Stomach (tissue), 19 donors: ENCODE measurements at places on chromosomes 5 and 9. TPM values are rescaled to one million over a fixed set of nuclear protein-coding genes. Genes with fewer than 3 reads are reported as not detected.

DNA sequence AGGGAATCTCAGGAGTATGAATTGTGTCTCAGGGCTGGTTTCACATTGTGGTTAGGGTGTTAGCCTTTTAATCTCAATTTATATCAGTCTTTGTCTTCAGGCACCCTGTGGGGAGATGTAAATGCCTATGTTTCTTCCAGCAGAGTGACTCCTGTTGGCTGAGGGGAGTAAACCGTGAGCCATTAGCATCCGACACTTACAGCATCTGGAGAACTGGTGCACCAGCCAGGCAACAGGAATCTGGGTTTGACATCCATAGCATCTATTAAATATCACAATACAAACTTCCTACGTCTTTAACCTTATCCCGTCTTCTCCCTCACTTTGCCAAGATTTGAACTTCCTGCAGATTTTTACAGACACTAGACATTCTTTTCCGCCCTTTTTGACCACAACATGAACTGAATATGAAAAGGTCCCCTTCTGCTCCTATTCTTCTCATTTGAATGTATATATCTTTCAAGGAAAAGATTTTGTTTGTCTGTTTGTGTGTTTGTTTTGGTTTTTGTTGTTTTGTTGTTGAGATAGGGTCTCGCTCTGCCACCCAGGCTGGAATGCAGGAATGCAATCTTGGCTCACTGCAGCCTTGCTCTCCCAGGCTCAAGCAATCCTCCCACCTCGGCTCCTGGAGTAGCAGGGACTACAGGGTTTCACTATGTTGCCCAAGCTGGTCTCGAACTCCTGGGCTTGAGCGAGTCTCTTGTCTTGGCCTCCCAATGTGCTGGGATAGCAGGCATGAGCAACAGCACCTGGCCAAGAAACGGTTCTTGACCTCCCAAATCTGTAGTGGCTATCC, 626.2 kb downstream of the TLR4 start:
- DNase-seq, result no peak

- DNase-seq, result no peak
These were observed 337.7 kb downstream of the CDK5RAP2 start for GRCh38 chr9:120242116-120242811.

GRCh38 chr9:131500939-131501541, 1.7 kb upstream of the POMT1 start:
- no peak for DNase-seq

ADAMTSL1 gene
- total RNA-seq, result 98.8 TPM

- no peak for DNase-seq
These were observed 2200.4 kb upstream of the C9orf72 start for GRCh38 chr9:29773676-29774075.

NUTM2G gene
- total RNA-seq, result not detected

- DNase-seq, result peak; percentile 60
These were observed 9.7 kb downstream of the ORM2 start for GRCh38 chr9:114339130-114339908.

- peak; percentile 58 for DNase-seq
These were observed at the start of gene GGTA1 for GRCh38 chr9:121499427-121500164. TSS of gene GGTA1 (minus strand) at chr9:121499844. CDS start at chr9:121467922, 31,922 bp downstream.

GRCh38 chr5:71938895-71939294, 168.4 kb upstream of the MAP1B start:
- peak; percentile 78 for DNase-seq

DNA sequence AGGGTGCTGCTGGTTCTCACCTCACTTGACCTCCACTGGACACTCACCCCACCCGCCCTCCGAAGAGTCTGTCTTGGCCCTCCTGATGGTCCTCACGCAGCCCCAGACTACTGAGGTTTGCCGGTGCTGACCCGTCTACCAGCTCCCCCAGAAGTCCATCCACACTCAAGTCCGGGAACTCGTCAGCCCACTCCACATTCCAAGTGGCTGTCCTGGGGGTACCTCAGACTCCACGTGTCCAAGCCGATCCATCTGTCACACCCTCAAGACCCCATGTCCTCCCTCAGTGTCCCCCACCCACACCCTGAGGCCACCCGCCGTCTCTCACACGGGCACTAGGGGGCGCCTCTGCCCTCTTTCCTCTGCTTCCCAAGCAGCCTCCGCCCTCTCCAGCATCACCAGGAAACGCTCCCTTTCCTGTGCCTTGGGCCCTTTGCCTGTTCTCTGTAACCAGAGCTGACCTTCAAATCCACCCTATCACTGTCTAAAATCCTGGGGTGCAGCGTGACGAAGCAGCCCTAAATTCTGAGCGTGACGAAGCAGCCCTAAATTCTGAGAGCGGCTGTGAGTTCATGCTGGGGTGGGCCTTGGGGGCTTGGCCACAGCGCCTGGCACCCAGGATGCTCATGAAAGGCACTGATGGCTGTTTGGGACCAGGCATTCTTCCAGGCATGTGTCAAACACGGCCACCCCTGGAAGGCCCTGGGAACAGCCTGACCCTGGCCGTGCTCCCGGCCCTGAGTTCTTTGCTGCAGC, 95.7 kb downstream of the KCNT1 start:
- peak; percentile 31 for DNase-seq

- no peak for DNase-seq
These were observed 304.7 kb upstream of the CLINT1 start for GRCh38 chr5:158163451-158164295.

PCDHB12 gene
- total RNA-seq, result not detected

KIF4B gene
- 0.18 TPM for total RNA-seq

OR1Q1 gene
- total RNA-seq, result not detected

CER1 gene
- not detected for total RNA-seq

SH3PXD2B gene
- total RNA-seq, result 7.2 TPM

DNA sequence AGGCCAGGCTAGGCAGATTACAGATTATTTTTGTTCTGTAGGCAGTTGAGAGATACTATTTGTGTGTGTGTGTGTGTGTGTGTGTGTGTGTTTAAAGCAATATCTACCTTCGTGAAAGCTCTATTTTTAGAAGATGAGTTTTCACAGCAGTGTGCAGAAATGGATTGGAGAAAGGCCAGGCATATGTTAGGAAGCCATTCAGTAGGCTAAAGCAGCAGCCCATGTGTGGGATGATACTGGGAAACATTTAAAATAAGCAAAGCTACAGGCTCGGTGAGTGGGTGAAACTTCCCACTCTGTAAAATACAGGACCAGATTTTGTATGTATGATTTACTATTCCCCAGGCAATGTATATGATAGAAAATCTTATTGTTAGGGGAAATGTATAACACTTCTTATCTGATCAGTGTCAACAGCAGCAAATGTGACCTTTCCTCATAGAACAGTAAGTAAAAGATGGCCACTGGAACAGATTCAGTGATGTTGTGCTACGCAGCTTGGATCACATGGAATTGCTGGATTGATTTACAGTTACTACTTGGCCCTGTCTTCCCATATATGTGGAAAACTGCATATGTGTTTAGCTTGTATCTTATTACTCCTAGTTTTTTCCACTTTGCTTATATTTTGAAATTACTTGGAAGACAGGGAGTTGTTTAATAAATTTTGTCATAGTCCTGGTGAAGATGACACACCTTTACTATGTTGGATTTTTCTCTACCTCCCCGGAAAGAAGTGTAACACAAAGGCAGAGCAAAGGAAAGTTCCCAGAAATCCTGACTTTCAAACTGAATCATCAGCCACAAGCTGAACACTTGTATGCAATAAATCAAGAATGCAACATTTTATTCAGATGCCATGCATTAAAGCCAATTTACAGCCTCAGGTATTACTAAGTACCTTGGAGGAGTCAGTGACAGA, 1077.7 kb upstream of the SEMA6A start:
- no peak for DNase-seq

DNA sequence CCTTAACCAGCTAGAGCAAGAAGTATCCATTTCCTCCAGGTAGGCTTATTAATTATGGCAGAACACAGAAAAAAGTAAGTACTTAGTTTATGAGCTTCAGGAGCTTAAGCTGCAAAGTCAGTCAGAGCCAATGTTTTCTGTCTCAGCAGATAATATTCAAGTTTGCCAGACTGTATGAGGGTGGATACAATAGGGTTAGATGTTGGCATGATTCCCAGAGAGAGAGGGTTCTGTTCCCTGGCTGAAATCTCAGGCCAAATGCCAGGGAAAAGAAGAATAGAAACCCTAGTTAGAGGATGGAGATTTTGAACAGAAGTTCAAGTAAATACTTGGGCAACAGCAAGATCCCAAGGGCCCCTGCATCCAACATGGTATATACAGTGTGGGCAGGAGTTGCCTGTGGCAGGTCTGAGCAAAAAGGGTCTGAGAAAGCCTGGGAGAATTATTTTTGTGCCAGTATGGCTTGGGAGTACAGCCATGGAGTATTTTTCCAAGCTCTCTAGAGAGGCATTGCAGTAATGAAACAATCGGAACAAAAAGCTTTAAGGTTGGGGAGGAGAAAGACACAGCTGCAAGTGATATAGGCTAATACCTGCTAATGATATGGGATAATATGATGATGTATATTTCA, 31.0 kb upstream of the ISOC1 start:
- DNase-seq, result no peak

TAS2R1 gene
- not detected for total RNA-seq

- peak; percentile 80 for DNase-seq
These were observed 18.7 kb downstream of the PCDHGC5 start for GRCh38 chr5:141507387-141508091.

- DNase-seq, result no peak
These were observed 37.1 kb upstream of the GDNF start for GRCh38 chr5:37876943-37877342.

DNA sequence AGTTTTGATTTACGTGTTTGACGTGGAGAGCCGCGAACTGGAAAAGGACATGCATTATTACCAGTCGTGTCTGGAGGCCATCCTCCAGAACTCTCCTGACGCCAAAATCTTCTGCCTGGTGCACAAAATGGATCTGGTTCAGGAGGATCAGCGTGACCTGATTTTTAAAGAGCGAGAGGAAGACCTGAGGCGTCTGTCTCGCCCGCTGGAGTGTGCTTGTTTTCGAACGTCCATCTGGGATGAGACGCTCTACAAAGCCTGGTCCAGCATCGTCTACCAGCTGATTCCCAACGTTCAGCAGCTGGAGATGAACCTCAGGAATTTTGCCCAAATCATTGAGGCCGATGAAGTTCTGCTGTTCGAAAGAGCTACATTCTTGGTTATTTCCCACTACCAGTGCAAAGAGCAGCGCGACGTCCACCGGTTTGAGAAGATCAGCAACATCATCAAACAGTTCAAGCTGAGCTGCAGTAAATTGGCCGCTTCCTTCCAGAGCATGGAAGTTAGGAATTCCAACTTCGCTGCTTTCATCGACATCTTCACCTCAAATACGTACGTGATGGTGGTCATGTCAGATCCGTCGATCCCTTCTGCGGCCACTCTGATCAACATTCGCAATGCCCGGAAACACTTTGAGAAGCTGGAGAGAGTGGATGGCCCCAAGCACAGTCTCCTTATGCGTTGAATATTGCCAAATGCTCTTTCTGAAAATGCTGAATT, 850 bp downstream of the RRAGA start:
- peak; percentile 60 for DNase-seq

ECM2 gene
- total RNA-seq, result not detected

GRCh38 chr5:94693043-94693822, 74.8 kb downstream of the SLF1 start:
- no peak for DNase-seq

DNA sequence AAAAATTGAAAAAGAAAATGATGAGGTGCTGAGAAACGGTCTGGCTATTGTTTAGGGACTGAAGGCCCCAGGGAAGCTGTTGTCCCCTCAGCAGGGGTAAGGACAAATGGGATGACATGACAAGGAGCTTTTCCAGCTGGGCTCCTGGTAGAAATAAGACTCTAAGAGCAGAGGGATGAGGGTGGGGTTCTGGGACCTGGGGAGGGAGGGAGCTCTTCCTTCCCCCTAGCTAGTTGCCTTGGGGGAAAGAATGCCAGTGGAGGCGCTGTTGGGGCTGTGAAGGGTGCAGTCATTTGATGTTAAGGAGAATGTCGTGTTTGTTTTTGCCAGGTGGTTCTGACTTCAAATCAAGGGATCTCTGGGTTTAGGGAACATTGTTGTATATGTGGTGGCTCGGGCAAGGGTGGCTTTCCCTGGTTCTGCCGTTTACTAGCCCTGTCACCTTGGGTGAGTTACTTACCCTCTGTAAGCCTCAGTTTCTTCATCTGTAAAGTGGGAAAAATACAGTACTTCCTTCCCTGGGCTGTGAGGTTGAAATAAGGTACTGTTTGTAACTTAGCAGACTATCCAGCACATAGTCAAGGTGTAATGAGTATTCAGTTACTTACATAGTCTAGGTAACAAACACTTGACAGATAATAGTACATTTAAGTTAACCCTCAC, 47.8 kb downstream of the WWC1 start:
- no peak for DNase-seq

DNA sequence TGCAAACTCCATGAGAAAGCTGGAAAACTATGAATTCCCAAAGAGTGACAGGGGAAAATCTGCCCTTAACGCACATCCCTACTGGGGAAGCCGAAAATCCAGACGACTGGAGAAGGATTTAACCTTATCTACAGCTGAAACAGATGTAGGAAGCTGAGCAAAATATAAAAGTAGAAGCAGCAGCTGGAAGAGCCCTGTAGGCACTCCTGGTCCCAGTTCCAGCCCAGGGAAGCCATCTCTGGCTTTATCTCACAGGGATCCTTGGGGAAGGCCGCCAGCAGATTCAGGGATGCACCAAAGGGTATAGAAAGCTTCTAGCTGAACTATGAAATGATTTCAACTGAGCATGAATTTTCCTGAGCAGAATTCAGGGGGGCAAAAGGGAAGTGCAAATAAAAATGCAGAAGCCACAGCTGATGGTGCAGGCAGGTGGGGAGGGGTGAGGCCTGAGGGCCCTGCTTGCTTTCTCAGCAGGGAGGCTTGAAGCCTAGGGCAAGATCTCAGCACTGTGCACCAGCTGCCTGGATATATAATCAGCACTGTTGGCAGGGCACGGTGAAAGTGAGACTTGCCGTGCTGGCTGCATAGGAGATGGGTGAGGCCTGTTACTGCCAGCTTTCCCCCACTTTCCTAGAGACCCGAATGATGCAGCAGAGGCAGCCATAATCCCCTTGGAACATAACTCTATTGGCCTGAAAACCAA, 2019.5 kb upstream of the NUDT12 start:
- no peak for DNase-seq

GRCh38 chr9:70479880-70480291, 65.4 kb upstream of the KLF9 start:
- peak; percentile 25 for DNase-seq

DNA sequence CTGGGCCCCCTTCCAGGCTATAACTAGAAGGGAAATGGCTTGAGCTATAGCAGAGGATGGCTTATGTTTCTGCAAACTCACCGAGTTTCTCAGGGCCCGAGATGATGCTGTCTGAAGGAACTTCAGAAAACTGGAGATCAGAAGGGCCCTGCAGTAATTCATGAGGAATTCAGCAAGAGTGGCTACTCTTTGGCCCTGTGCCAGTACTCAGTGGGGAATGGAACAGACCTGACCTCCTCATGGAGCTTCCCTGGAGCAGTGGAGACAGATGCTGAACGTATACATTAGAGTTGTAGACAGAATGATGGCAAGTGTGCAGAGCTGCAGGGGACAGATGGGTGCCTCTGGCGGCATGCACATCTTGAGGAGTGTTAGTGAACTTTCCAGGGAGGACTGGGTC, 17.3 kb upstream of the SMIM32 start:
- no peak for DNase-seq

ARL10 gene
- 3.0 TPM for total RNA-seq

GRCh38 chr5:151088986-151089385, 8.2 kb upstream of the TNIP1 start:
- no peak for DNase-seq
